GM03348 (cell line): ENCODE measurements at places on chromosomes 2 and 18.

DNA sequence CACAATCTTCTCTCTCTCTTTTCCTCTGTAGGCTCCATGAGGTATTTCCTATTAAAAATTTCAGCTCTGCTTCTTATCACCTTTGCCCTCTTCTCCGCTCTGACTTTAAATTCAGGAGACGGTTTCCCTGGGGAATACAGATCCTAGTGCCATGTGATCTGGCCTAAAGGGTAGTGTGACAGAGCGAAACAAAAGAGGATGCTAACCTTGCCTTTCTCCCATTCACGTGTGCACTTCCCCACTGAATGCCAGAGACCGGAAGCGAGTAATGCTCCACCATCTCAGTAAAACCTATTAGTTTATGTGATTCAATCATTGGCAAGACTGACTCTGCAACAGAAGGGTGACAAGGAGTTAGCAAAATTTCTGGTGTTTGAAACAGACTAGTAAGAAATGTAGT, 358.3 kb downstream of the ZNF521 start:
- DNase-seq = no peak

DNA sequence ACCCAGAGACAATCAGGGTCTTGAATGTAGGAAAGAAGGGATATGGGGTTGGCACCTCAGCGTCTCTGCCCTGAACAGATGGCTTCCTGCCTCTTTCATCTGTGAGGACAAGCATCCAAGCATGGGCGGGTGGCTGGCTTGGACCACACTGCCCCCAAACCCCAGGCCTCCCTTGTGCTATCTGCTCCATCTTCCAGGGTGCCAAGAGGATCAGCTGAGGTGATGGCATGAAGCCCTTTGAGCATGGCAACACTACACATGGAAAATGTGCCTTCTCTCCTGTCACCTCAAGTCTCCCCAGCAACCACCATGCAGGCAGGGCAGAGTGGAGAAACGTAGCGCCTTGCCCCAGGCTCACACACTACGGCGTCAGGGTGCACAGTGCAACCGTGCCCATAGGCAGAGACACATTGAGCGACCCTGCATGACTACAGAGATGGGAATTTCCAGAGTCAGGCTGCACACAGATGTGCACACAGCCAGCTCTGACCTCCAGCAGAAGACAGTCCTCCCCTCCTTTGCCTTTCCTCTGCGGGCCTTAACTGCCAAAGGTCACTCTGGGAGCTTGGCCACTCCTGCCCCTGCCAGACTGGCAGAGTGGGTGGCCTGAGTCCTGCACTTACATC, 1.5 kb downstream of the KCNIP3 start:
- DNase-seq = no peak

- no peak for DNase-seq
These were observed 10.6 kb downstream of the SCN3A start for GRCh38 chr2:165193178-165193777.

DNA sequence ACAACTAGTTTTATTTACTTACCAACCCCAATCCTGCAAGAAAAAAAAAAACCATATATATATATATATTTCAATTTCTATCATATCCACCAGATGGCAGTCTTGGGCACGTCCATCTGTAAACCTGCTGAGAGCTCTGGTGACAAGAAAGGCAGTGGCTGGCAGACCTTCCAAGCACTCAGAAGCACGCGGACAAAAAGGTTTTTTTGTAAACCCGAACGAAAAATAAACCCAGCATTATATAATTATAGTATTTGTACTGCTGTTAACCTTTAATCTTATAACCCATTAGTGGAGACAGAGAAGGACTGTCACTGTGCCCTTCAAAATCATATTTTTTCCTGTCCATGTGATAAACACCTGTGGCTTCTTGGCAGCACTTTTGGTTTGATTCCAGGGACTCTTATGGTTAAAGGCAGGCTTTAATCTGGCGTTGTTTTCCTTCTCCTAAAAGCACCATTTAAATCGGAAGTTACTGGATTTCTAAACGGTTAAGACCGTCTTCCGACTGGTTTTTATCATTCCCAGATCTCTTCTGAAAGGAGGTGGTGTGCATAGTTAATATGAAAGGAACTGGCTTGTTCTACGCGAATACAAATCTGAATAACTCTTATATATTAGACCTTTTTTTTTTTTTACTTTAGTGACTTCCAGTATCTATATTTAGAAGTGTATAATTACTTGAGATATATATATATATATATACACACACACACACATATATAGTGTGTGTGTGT, 31.0 kb upstream of the SLC3A1 start:
- DNase-seq = peak; percentile 74

GRCh38 chr2:1256632-1257324, 156.5 kb upstream of the TPO start:
- no peak for DNase-seq

- no peak for DNase-seq
These were observed 49.2 kb downstream of the CYB5A start for GRCh38 chr18:74242438-74243096.

- DNase-seq = no peak
These were observed 27.7 kb downstream of the IMPA2 start for GRCh38 chr18:12008842-12009580.

- DNase-seq = no peak
These were observed 14.6 kb upstream of the ACOXL start for GRCh38 chr2:110717734-110718133.

DNA sequence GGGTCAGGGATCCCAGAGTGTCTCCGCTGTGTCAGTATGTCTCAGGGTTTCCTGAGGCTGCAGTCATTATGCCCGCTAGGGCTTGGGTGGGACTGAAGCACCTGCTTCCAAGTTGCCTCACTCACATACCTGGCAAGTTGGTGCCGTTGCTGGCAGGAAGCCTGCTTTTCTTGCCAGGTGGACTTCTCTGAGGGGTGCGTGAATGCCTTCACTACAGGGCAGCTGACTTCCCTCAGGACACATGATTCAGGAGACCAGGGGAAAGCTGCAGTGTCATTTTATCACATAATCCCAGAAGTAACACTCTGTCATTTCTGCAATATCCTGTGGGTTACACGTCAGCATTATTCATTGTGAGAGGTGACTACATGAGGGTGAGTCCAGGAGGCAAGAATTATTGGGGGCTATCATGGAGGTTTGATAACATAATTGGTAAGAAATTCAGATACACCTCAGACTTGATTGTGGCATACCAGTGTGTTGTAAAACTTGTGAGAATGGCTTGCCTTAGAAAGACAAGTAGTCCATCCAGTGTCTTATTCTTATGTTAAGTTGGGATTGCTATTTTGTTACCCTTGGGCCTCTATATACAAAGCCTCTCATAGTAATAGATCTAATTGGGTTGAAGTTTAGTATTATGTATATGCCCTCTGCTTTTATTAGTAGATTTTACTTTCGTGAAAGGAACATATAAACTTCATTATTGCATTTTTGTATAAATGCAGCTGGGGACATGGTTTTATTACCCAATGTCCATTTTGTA, 44.1 kb downstream of the NEDD4L start:
- no peak for DNase-seq

DNA sequence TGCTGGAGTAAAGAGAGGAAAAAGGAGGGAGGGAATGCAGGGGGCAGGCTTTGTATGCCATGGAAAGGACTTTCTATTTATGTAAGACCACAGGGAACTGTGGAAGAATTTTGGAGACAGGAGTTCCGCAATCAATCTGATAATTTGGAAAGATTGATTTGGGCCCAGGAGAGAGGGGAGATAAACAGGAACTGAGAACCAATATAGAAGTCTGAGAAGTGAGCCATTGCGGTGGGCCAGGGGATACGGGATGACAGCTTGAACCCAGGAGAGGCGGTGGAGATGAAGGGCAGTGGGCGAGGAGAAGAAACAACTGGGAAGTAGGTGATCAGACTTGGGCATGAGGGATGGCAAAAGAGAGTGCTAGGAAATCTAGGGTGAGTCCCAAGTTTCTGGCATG, 23.7 kb downstream of the RASGRP3 start:
- no peak for DNase-seq

DNA sequence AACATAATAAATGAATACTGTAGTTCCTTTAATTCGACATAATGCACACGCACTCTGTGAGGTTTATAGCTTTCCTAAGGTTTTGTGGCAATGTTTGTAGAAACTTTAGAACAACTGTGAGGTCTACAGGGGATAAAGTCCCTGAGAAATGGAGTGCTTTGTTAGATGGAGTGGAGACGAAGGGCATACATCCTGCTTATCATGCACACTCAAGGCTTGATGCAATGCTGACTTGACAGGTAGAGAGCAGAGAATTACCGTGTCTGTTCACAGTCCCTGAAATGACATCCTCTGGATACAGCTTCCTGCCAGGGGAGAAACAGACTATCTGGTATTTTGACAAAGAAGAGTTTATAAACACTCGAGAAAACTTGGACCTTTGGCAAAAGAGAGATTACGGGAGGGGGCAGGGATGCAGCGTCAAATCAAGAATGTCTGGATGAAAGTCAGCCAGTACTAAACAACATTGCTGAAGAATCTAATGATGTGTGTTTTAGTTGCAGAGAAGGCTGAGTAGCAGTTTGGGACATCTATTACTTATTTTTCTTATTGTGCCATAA, 766.9 kb upstream of the ZEB2 start:
- no peak for DNase-seq

DNA sequence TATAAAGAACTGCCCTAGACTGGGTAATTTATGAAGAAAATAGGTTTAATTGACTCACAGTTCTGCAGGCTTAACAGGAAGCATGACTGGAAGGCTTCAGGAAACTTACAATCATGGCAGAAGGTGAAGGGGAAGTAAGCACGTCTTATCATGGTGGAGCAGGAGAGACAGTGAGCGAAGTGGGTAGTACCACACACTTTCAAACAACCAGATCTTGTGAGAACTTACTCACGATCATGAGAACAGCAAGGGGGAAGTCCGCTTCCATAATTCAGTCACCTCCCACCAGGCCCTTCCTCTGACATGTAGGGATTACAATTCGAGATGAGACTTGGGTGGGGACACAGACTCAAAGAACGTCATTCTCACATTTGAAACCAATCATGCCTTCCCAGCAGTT, 260.1 kb upstream of the FAM98A start:
- no peak for DNase-seq

- DNase-seq = no peak
These were observed 66.7 kb downstream of the CDC42EP3 start for GRCh38 chr2:37604716-37605115.

DNA sequence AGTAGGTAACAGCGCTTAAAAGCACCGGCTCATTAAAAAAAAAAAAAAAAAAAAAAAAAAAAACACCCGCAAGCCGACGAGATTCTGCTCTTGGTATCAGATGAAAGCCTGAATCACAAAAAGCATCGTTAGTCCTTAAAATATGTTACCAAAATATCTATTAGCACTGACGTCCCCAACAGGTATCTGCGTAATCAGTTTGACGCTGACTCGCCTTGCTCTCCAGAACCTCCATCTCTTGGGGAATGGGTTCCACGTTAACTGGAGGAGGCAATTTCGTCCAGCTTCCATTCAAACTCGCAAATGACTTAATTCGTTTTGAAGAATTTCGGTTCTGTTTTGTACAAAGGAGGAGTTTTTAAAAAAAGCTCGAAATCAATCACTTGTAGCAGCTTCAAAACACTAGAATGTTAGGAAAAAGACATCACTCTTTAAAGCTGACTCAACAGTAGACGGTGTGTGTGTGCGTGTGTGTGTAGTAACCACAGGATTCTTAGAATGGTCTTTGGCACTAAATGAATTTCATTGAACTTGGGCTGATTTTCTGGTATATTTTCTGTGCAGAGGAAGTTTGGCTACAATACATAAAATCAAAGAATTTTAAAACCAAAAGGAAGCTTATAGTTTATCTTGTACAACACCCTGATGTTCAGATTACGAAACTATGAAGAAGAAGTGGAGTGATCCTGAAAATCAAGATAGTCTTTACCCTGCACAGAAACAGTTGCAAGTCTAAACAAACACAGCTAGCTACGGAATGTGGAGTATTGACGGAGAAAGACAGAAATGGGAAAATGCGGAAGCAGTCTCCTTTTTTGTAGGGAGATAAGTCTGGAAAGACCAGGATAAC, 1.1 kb upstream of the PGAP1 start:
- peak; percentile 34 for DNase-seq

DNA sequence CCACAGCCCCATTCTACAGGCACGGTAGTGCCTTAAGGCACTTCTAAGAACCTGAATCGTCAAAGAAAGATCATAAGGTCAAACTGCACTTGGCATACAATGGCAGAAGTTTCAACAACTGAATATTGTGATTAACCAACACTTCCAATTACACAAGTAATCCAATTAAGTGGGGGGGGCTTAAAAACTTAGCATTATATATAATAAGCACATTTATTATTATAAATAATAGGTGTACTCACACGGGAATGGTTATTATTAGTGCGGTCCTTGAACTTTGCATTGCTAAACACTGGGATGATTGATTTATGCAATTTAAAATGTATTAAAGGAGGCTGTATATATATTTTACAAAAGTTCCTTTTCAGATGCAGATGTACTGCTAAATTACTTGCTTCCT, 7.6 kb downstream of the APCDD1 start:
- no peak for DNase-seq

DNA sequence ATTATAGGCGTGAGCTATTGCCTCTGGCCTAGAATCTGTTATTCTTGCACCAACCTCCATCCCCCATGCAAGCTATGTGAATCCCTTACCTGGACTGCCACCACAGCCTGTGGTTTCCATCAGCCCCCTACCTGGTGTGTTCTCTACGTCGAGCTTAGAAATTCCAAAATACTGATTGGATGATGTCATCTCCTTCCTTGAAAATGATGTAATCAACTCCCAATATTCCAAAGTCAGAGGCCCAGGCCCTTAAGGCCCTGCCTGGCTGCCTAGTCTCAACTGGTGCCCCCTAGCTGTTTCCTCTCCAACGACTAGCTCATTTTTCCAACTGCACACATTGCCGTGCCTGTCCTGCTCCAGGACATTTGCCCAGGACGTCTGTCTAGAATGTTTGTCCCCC, 41.3 kb upstream of the GBX2 start:
- no peak for DNase-seq

DNA sequence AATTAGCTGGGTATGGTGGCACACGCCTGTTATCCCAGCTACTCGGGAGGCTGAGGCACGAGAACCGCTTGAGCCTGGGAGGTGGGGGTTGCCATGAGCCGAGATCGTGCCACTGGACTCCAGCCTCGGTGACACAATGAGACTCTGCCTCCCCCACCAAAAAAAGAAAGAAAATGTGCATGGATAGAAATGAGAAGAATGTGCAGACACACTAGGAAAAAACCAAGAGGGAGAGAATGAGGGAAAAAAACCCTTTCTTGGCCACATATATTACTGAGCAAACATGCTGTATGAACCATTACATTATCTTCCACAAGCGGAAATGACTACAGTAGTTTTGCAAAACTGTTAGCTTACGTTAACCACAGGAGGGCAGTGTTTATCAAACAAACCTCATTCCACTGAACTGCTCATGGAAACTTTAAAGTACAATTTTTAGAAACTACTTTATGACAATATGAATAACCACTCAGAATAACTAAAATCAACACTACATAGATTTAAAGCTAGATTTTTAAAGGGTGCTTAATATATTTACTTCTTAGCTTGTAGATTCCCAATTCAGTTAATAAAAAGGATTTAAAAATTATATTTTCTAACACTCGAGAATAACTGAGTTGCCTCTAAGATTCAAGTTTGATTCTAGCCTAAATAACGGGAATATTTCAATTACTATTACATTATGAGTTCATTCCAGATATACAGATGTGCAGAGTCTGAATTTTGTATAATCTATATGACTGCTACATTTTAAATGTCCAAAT, 26.4 kb downstream of the ASXL2 start:
- peak; percentile 76 for DNase-seq
